H1 (cell line): ENCODE measurements at places on chromosomes 13 and 19. TPM values are rescaled to one million over a fixed set of nuclear protein-coding genes. Genes with fewer than 3 reads are reported as not detected.

ZSWIM9 gene
- 10.1 and 10.4 TPM in 2 replicates for total RNA-seq

GRCh38 chr13:46168341-46168740, 13.6 kb downstream of the LCP1 start:
- no peak for DNase-seq

DNA sequence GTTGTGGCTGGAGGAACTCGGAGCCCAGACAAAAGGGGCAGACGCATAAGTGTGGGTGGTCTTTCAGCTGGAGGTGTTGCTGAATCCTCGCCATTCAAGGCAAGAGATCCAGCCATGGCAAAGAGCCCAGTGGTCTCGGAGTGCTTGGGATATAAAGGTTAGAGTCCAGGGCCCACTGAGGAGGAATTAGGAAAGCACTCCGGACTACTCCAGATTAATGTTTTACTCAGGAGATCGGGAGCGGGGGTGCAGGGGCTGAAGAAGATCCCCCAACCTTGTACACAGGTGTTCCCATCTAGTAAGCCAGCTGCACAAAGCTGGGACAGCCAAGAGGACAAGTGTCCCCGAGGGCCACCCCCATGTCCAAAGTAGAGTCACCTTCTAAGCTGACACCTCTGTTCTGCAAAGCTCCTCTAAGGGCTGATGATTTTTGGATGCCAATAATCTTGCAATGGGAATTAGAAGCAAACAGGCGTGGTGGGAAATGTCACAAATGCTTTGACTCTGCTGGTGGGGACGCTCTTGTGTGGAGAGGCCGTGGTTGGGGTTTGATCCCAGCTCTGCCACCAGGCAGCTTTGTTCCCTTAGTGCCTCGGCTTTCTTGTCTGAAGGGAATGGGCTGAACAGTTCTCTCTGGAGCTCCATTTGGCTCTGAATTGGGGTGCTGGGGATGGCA, 194.3 kb upstream of the SOX1 start:
- no peak for DNase-seq

GRCh38 chr13:73195091-73195490, 136.3 kb downstream of the KLF5 start:
- no peak for DNase-seq

GRCh38 chr13:99124794-99125316, 75.8 kb upstream of the UBAC2 start:
- no peak for DNase-seq

- no peak for DNase-seq
Measured at GRCh38 chr13:111210544-111211469, 95.7 kb downstream of the ARHGEF7 start.

DNA sequence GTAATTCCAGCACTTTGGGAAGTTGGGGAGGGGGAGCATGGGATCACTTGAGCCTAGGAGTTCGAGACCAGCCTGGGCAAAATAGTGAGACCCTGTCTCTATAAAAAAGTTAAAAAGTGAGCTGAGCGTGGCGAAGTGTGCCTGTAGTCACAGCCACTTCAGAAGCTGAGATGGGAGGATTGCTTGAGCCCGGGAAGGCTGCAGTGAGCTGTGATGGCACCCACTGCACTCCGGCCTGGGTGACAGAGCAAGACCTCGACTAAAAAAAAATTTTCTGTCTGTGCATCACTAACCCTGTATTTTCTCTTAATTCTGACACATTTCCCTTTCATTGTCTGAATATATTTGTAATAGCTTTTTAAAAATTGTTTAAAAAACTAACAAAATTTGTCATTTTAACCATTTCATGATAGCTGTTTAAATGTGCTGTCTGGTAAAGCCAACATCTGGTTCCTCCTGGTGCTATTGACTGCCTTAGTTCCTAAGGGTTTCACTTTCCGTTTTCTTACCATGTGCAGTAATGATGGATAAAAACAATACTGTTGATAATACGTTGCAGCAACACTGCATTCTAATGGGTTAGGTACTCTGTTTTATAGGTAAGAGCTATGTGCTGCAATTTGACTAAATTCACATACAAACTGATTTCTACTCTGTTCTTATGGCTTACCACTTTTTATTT, 29.7 kb downstream of the LATS2 start:
- DNase-seq: no peak

DNA sequence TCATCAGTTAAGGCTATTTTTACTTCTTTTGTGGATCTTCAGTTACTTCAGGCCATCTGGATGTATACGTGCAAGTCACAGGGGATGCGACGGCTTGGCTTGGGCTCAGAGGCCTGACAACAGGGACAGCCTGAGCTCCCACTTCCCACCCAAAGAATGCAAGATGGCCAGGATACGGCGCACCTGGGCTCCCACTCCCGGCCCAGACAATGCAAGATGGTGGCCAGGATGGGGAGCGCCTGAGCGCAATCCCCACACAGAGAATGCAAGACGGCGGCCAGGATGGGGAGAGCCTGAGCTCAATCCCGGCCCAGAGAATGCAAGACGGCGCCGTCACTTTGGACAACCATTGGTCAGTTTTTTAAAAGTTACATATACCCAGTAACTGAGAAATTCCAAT, 25.3 kb upstream of the MIER2 start:
- no peak for DNase-seq

DNA sequence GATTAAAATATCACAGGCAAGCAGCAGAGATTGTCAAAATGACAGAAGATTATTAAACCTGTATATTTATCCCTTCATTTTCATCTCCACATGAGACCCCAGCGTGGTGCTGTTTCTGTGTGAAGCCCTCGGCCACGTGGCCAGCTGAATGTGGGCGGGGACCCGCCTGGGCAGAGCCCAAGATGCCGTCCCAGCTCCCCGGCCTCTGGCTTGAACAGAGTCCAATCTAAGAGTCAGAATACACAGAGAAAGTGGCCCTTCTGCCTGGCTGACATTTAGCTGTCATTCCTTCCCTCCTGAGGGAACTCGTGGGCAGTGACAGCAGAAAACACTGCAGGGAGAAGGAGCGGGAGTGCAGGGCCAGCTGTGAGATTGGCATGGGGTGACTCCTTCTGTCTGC, 34.9 kb upstream of the UQCRFS1 start:
- DNase-seq: no peak
